Activated naive CD4-positive, alpha-beta T cell treated with anti-CD3 and anti-CD28 coated beads, Interleukin-2, amount 50 U/mL, for 72 hours (primary cell): ENCODE measurements at places on chromosomes 12 and 14.

- DNase-seq = no peak
Measured at GRCh38 chr14:93049867-93050331, 65.8 kb downstream of the ITPK1 start.

DNA sequence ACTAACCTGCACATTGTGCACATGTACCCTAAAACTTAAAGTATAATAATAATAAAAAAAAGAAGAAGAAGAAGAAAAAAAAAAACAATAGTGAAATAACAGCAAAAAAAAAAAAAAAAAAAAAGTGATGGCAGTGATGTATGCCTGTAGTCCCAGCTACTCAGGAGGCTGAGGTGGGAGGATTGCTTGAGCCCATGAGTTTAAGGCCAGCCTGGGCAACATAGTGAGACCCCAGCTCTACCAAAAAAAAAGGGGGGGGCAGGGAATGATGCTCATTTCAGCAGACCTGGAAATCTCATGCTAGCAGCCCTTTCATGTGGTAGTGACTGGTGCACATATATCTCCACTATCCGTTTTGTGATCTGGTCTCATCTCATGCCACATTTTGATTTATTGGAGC, 20.8 kb downstream of the TRAFD1 start:
- no peak for DNase-seq

- DNase-seq = no peak
Measured at GRCh38 chr12:100692502-100692901, 102.1 kb upstream of the ANO4 start.

GRCh38 chr12:121873216-121873569, 14.5 kb upstream of the HPD start:
- DNase-seq = no peak
